ENCODE measurements at places on chromosomes 4 and X.
A peak's percentile ranks its signal among the peaks of the same experiment; 100 is the strongest.

GRCh38 chr4:141240259-141240658 is 19.6 kb downstream of the ZNF330 start:
- no peak for DNase-seq

DNA sequence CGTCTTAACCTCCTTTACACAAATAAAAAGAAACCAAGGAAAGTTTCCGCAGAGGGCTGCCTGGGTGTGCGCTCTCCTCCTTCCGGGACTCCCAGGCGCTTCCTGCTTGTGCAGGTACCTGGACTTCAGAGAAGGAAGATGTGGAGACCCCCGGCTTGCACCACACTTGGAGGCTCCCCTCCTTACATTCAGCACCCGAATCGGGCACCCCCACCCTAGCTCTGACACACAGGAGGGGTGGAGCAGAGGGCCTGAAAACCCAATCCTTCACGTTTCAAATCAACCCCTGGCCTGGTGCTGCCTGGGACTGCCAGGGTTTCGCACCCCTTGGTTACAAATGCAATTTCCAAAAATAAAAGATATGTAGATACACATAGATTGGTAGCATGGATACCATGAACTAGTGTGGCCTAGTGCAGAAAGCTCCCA is 3.1 kb downstream of the NKX3-2 start:
- DNase-seq: no peak

DNA sequence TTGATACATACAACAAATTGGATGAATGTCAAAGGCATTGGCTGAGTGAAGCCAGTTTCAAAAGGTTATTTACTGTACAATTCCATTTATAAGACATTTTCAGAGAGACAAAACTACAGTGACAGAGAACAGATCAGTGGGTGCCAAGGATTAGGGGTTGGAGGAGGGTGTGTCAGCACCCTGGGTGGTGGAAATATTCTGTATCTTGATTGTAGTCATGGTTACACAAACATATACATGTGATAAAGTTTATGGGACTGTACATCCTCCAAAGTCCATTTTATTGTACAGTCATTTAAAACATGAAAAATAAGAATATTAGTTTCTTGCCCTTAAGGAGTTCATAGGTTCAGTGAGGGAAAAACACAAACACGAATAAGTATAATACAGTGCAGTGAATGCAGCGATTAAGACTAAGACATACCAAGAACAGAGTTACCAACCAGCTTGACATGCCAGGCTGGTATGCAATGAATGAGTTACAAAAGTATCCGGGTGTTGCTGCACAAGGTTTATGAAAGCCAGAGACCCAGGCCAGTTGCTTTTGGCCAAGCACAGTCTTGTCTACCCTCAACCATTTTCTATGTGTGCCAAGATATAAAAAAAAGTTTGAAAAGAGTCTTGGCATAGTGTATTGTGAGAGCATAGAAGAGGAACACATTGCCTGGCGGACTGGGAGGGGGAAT is 123.6 kb downstream of the MSL3 start:
- no peak for DNase-seq

- DNase-seq: peak; percentile 16
Measured at GRCh38 chrX:20320461-20321159, 53.9 kb upstream of the RPS6KA3 start.

- peak; percentile 16 for DNase-seq
Measured at GRCh38 chr4:154741922-154742850, 1.6 kb upstream of the LRAT start.

DNA sequence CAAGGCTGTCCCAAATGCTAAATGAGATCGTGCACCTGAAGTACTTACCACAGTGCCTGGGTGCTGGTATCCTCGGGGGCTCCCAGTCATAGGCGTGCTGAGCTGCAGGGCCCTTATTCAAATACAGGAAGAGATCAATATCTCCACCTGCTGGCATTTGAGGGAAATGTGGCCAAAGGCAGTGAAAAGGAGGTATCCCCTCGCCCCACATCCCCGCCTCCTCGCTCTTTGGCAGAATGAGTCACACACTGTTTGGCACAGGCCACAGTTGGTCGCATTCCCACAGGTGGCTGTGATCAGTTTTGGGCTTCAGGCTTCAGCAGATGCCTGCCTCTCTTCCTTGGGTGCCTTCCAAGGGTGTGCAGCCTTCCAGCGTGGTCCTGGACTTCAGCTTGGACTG is 28.4 kb downstream of the ZNF185 start:
- DNase-seq: peak; percentile 41

DNA sequence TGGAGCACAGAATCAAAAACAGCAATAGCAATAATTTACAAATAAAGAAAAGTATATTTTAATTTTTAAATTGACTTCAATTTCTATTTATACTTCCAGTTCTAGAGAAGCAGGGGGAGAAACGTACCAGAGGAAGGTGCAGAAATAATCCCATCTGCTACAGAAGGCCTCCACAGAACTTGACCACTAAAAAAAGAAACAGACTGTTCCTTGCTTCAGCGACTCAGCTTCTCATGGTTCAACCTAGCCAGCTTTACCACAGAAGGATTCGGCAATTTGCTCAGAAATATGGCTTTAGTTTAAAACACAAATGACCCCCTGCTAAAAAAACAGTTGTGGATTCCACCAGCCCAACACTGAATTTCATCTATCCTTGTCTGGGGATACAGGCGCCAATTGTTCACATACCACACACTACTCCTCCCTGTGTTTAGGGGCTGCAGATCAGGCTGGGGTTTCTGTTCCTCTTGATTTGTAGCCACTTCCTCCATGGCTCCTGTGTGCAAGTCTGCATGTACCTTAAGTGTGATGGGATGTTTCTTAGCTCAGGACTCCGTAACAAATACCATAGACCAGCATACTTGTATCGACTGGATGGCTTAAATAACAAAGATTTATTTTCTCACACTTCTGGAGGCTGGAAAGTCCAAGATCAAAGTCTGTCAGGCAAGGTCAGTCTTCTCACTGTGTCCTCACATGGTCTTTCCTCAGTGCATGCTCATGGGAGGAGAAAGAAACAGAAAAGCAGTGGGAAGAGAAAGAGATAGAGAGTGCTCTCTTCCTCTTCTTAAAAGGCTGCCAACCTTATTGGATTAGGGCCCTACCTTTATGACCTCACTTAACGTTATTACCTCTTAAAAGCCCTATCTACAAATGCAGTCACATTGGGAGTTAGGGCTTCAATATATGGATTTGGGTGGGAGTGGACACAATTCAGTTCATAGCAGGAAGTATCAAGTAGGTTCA is 79.1 kb downstream of the AMOT start:
- DNase-seq: no peak

DNA sequence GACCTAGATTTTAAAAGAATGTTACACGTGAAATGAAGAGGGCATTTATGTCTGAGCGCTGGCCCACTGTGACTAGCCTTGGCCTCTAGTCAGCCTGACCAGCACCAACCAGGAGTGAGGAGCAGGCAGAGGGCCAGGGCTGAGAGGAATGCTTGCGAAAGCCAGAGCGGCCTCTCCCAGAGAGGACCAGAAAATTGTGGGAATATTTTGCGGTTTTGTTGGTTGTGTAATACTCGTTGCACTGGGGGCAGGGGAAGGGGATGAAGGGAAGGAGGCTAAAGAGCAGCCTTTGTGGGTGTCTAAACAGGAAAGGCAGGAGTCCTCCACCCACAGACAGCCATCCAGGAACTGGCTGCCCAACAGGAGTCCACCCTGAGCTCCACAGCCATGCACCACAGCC is 3.8 kb downstream of the GABRE start:
- no peak for DNase-seq

DNA sequence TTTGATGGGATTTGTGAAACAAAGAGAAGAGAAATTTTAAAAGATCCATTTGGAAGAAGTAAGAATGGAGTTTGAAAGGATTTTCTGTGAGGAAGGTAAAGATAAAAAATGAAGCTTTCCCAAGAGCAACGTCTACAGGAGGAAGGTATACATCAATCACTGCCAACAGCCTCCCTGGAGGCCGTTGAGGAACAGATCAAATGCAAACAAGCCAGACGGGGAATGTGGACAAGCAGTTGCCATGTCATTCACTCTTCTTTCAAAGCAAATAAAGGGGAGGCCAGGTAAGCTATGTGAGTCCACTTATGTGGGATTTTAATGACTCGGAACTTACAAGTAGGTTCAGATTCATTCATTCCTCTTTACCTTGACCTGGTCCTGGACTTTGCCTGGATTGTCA is 1020.5 kb upstream of the AGA start:
- no peak for DNase-seq

DNA sequence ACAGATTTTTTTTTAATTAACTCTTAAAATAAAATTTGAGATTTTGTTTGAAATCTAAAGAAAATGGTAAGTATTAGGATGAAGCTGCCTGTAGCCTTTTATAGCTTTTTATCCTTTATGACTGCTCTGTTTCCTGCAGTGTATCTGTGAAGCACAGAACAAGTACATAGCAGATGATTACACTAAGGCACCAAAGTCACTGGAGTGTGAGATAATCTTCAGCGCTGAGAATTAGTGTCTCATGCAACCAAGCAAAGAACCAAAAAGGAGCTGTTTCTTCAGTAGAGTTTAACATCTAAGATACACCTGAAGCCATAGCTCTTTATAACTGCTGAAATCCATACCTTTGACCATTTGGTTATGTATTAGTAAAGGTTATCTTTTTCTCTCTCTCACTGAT is 1989.8 kb upstream of the PCDH10 start:
- DNase-seq: no peak

DNA sequence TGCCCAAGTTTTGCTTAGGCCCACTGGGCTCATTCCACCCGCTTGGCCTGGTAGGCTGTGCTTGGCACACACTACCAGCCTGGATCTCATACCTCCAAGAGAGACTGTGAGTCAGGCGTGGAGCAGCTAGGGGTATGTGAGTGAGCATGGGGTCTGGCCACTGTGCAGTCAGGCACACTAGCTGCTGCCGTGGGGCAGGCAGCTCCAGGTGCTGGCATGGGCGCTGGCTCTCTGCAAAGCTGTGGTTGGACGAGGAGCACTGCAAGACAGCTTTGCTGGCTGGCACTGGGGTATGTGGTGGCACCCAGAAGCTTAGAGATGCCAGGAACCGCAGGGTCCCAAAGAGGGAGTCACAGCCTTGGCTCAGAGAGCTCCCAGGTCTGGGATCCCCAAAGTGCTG is 377.8 kb downstream of the KCTD8 start:
- no peak for DNase-seq

DNA sequence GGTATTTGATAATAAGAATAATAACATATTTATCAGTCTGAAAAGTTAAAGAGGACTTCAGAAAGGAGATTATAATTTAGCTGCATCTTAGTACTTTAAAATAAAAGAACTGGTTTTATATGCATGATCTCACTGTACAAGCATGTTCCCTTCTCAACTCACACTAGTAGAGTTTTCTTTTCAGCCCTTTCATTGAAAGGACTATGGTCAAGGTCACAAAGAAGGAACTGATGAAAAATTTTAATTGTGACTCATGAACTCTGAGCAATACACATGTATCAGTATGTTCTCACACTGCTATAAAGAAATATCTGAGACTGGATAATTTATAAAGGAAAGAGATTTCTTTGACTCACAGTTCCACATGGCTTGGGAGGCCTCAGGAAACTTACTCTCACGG is 73.7 kb upstream of the NDST4 start:
- DNase-seq: no peak

DNA sequence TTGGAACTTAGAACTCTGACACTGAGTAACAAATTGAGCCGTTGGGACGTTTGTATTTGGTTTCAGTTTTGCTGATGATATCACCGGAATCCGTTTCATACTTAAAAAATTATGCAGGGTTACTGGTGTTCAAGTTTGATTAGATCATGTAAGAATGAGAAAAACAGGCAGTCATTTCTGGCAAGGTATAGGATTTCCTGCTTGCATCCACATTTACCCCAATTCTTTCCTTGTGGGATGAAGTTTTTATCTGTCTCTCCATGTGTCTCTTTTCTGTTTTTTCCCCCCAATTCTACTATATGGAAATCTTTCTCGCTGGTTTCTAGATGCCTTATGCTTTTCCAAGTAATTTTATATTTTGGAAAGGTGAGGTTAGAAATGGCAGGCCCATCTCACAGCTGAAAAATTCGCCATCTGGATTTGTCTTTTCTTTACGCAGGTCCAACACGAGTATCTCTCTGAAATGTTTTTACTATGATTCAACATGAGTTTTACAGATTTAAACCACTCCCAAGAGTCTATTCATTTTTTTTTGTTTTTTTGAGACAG is 197.9 kb downstream of the SHOX start:
- no peak for DNase-seq

DNA sequence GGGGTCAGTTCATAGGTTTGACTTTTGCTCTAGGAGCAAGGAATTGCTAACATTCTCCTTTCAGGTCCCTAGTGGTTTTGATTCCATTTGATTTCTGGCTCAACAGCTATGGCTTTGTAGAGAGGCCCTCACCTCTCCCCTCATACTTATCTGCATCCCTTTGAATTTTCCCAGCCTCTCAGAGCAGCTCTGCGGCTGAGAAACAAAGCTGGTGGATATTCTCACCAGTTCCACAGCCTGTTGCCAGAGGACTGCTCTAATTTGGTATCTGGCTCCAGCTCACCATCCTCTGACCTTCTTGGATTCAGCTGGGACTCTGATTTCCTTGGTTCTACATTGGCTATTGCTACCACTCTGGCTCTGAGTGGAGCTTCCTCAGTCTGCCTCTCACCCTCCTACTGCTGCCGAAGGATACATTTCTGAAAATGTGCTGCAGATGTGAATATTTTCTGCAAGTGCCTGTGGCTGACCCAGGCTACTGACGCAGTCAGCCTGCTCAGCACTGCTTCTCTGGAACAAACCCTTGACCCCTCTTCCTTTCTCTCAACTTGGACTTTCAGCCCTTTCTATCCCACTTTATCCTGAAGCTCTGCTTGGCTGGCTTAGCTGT is 110.9 kb upstream of the ENPEP start:
- DNase-seq: no peak

DNA sequence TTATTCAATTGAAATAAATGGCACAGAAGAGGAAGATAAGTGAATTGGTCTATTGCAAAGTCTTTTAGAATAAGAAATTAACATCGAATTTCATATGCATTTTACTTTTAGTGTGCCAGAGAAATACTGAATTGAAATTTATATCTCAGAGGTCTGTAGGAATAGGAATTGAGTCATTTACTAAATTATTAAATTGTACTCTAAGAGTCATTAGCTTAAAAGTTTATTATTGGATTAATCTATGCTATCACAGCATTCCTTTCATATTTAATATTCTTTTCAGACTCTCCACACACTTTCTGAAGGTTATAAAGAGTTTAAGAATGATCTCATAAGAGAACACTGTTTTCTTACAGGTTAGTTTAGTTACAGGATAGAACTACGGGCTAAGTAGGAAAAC is 2711.5 kb downstream of the ARAP2 start:
- DNase-seq: no peak

- no peak for DNase-seq
Measured at GRCh38 chr4:138449938-138450337, 207.8 kb upstream of the SLC7A11 start.

- no peak for DNase-seq
Measured at GRCh38 chrX:39626749-39627148, 471.0 kb downstream of the BCOR start.

DNA sequence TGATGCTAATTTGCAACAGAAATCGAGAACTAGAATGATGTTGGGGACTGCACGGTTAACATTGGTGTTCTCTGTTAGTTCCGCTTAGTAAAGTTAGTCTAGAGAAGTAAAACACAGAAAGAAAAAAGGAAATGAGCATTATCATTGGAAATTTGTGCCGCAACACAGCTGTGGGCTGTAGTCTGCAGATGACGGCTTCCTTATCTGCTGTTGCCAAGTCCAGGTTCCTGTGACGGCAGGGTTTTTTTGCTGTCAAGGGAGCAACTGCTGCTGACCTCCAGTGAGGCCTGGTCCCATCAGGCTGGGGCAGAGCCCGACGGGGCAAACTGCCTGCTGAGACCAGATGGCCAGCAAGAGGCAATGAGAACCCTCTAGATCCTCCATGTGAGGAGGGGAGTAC is 38.9 kb upstream of the PHEX start:
- peak; percentile 18 for DNase-seq

- DNase-seq: no peak
Measured at GRCh38 chr4:16140879-16141249, 57.0 kb upstream of the PROM1 start.
